ENCODE measurements at places on chromosomes 1 and 21. TPM values are rescaled to one million over a fixed set of nuclear protein-coding genes. Genes with fewer than 3 reads are reported as not detected.

The UAP1 gene
- polyA plus RNA-seq: 50.1 TPM

The LORICRIN gene
- polyA plus RNA-seq: not detected

The KIF26B gene
- polyA plus RNA-seq: 0.79 TPM

The PLA2G2C gene
- not detected for polyA plus RNA-seq
